ENCODE measurements at places on chromosomes 4 and X.

DNA sequence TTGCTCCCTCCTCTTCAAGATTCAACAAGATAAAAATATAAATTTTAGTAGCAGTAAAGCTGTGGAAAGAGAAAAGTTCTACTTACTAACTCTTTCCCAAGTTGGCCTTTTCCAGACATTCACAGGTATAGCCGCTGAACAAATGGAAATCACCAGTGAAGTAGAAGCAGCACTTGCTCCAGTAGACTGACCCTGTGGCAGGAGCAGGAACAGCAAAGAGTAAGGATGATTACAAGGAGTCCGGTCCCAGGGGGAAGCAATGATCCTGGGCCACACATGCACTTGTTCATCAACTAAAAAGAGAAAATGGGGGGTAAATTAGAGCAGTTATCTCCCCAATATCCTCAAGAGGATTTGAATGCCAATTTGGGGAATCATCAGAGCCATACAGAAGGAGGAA is 184.9 kb downstream of the NAF1 start:
- DNase-seq = no peak

GRCh38 chr4:20266215-20267082 is 14.7 kb downstream of the SLIT2 start:
- no peak for DNase-seq

DNA sequence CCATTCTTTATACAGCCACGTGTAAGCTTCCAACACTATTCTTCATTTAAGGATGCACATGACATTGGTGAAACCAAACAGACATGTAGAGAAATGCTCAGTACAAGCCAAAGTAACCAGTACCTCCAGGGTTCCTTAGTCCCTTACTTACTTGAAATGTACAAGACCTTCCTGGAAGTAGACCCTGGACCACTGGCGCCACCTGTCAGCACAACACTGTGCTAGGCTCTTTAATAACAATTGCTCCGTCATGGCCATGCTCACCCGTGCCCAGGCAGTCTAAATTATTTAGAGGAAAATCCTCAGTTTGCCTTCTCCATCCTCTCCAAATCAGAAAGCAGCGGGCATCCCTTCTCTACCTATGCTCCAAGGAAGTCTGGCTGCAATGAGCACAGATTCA is 52.7 kb downstream of the ADGRA3 start:
- no peak for DNase-seq

- no peak for DNase-seq
Observed at GRCh38 chr4:81255524-81255923, 40.5 kb upstream of the PRKG2 start.

DNA sequence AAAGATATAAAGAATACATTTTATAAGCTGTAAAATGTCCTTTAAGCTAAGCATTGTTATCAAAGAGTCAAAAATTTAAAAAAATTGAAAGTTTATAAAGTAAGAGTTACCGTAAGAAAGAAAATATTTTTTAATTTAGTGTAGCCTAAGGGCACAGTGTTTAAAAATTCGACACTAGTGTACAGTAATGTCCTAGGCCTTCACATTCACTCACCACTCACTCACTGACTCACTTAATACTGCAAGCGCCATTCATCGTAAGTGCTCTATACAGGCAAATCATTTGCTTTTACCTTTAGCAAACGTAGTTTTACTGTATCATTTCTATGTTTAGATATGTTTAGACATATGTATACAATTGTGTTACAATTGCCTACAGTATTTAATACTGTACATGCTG is 20.2 kb downstream of the GLRA3 start:
- no peak for DNase-seq

- DNase-seq = no peak
Observed at GRCh38 chr4:125084608-125085007, 230.1 kb upstream of the FAT4 start.
